ENCODE measurements at places on chromosomes 7 and 10.
A peak's percentile ranks its signal among the peaks of the same experiment; 100 is the strongest.

DNA sequence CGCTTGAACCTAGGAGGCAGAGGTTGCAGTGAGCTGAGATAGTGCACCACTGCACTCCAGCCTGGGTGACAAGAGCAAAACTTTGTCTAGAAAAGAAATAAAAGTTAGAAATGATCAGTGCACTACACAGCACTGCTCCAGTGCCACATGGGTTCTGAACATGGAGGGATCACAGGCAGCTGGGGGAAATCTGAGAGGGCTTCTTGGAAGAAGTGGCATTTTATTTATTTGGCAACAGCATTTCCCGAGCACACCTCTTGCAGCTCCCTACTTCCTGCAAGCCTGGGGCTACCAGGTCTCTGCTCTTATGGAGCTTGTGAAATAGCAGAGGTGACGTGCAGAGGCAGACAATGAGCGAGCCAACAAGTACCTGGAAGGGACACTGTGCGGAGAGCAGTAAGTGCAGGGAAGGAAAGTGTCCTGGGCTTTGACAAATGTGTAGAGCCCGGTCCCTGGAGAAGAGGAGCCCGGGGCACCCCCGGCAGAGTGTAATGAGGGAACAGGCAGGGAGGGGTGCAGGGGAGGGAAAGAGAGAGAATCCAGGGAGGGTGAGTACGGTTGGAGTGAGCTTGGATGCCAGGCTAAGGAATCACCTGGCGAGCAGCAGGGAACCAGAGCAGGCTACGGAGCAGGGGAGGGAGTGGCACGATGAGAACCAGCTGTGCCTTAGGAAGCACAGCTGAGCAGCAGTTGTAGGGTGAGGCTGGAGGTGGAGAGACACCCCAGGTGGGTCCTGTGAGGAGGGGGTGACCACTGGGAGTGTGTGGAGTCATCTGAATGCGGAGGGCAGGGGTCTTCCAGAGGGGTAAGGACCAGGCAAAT, 104.6 kb upstream of the CTBP2 start:
- DNase-seq: no peak

DNA sequence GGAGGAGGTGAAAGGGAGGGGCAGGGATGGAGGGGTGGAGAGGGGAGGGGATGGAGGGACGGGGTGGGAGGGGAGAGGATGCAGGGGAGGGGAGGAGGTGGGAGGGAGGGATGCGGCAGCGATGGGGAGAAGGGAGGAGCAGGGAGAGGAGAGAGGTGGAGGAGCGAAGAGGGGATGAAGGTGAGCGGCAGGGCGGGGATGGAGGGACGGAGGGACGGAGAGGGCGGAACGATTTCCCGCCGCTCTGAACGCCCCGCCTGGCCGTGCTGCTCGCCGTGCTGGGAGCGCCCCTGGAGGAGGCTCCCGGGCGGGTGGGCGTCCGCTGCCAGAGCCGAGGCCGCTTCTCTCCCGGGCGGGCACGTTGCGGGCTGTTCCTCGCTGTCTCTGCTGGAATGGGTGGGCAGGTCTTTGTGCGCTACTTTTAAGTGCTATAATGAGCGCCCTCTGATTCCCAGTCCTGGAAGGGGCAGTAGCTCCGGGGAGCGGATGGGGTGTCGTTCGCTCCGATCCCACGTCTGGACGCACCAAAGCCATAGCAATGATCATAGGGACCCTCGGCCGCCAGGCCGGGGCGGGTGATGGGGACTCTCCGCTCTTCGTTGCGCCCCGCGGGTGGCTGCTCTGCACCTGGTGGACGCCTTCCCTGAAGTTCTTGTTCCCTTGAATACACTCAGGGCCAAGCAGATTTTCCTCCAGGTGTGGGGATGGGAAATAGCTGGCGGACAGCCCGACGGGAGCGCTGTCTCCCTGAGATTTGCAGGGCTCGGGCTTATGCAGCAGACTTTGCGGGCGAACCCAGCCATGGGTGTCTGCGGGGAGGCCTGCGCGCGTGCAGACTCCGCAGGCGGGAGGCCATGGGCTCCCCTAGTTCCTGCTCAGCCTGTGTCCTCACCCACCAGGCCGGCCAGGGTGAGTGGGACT, 81.1 kb upstream of the CPXM2 start:
- DNase-seq: no peak

GRCh38 chr10:73743327-73743904, 756 bp upstream of the SEC24C start:
- no peak for DNase-seq

- no peak for DNase-seq
Observed at GRCh38 chr7:25731068-25731845, 420.7 kb upstream of the NFE2L3 start.

DNA sequence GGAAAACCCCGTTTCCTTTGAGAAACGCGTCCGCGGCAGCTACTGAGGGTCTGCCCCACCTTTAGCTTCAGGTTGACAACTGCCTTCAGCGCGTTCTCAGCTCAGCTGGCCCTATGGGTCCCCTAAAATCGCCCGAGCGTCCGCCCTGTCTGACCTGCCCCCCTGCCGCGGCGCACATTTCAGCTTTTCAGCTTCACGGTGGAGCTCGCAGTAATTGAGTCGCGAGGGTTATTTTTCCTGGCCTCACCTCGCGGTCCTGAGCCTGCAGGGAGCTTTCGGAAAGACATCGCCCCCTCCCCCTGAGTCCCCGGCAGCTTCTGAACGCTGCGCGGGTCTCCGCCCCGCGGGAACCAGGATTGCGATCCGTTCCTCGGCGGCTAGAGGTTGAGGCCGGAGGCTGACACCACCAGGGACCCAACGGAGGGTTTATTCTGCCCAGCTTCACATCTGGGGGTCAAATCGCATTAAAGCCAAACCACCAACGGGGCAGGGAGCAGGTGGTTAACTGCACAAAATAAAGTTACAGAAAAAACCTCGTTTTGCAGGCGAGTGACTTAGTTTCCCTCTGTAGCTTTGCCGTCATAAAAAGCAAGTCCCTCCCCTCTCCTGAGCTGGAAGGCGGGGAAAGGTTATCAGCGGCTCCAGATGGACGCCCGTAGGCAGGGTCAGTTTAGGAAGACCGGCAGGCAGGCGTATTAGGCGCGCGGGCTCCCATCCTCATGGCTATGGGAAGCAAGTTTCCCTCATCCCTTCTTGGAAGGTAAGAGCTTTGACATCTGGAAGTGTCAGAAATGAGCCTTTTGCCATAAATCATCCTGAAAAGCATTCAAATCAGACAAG, 11.0 kb downstream of the TWIST1 start:
- no peak for DNase-seq

GRCh38 chr7:112395893-112396292, 54.4 kb upstream of the IFRD1 start:
- DNase-seq: no peak

DNA sequence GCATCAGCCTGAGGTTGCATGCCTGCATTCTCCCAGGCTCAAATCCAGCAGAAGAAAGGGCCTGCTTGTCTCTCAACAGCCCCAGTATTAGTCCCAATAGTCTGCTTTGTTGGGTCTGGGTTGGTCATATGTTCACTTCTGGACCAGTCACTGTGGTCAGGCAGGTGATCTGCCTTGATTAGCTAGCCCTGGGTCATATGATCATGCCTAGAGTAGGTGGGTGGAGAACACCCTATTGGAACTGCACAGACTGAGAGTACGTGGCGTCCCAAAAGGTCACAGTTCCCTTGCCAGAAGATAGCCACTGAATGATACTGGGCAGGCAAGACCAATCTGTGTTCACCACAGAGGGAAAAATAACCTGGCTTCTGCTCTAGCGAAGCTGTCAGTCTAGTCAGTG, 80.1 kb downstream of the SH2D4B start:
- DNase-seq: no peak

DNA sequence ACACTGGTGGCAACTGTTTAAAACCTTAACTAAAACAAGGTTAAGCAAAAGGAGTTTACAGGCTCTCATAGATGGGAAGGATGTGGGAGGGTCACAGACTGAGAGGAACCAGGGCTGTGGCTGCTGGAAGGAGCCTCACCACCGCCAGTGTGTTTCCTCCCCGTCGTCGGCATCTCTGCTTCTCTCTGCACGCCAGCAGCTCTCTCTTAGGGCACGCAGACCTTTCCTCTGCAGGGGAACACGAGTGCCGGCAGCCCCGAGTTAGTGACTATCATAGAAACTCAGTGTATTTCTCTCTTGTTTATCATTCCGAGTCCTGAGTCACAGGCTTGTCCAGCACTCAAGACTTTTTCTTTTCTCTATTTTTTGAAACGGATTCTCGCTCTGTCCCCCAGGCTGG, 8.1 kb upstream of the SH2D4B start:
- no peak for DNase-seq

GRCh38 chr10:29598851-29599311, 35.9 kb downstream of the SVIL start:
- DNase-seq: no peak

DNA sequence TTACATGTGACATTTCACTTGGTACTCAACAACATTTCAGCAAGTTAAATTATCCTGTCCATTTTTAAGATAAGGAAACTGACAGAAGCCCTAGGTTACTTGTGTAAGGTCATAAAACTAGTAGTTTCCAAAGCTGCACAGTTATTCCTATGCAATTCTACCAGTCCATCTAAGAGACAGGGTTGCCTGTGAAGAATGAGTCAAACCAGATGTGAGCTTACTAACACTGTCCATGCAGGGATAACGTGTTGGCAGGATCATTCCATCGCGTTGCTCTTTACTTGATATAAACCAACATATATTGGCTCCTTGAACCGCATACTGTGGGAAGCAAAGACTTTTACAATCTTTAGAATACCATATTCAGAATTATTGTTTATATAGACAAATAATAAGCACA, 280.9 kb upstream of the HGF start:
- no peak for DNase-seq

DNA sequence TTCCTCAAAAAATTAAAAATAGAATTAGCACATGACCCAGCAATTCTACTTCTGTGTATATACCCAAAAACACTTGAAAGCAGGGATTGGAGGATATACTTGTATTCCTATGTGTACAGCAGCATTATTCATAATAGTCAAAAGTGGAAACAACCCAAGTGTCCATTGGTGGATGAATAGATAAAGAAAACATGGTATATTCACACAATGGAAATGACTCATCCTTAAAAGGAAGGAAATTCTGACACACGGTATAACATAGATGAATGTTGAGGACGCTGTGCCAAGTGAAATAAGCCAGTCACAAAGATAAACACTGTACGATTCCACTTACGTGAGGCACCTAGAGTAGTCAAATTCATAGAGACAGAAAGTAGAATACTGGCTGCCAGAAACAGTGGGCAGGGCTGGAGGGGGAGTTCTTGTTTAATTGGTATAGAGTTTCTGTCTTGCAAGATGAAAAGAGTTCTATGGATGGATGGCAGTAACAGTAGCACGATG, 26.6 kb upstream of the KAT6B start:
- peak; percentile 17 for DNase-seq

GRCh38 chr7:8176370-8177081, 85.4 kb downstream of the ICA1 start:
- no peak for DNase-seq

- no peak for DNase-seq
Observed at GRCh38 chr7:140364819-140365218, 33.5 kb downstream of the SLC37A3 start.
